Stimulated activated CD8-positive, alpha-beta memory T cell treated with anti-CD3 and anti-CD28 coated beads, Interleukin-7, amount 100 ng/mL, for 1 hour (primary cell): ENCODE measurements at places on chromosomes 4 and X.

DNA sequence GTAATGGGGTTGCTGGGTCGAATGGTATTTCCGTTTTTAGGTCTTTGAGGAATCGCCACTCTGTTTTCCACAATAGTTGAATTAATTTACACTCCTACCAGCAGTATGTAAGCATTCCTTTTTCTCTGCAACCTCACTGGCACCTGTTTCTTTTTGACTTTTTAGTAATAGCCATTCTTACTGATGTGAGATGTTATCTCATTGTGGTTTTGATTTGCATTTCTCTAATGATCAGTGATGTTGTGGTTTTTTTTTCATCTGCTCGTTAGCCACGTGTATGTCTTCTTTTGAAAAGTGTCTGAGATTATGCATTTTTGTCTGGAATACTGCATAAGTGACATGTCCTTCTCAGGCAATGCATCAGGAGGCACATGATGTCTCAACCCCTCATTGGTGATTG is 28.8 kb downstream of the REPS2 start:
- DNase-seq, result no peak

DNA sequence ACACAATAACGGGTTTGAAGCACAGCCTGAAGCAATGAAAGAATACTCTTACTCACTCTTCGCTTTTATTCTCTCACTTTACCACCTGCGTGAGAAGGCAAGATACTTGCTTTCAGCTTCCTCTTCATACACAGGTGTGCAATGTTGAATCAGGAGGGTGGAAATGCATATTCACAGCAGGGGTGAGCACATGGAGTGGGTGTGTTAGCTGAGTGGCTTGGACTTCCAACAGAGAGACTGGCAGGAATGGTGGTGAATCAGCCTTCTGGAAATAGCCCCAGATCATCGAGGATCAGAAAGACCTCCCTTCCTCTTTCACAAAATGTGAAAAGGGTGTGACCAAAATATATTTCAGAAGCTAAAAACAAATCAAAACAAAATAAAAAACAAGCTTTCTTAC is 521.2 kb downstream of the STIM2 start:
- no peak for DNase-seq

DNA sequence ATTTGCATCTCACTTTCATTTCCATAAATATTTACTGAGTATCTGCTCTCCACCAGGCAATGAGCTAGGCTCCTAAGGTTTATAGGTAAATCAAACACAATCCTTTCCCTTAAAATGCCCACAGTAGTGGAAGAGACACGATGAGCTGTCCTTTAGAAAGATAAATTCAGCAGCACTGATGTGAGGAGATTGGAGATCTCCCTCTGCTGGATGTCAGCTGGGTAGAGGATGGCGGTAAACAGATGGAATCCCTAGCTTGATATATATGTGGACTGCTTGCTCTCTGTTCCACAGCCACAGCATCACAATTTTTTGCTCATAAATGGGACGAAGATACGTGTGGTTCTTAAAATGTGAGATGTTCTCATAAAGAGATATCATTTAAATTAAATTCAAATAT is 216.4 kb upstream of the RASGEF1B start:
- DNase-seq, result no peak

- DNase-seq, result no peak
Observed at GRCh38 chrX:110170029-110170428, 147.9 kb downstream of the AMMECR1 start.

DNA sequence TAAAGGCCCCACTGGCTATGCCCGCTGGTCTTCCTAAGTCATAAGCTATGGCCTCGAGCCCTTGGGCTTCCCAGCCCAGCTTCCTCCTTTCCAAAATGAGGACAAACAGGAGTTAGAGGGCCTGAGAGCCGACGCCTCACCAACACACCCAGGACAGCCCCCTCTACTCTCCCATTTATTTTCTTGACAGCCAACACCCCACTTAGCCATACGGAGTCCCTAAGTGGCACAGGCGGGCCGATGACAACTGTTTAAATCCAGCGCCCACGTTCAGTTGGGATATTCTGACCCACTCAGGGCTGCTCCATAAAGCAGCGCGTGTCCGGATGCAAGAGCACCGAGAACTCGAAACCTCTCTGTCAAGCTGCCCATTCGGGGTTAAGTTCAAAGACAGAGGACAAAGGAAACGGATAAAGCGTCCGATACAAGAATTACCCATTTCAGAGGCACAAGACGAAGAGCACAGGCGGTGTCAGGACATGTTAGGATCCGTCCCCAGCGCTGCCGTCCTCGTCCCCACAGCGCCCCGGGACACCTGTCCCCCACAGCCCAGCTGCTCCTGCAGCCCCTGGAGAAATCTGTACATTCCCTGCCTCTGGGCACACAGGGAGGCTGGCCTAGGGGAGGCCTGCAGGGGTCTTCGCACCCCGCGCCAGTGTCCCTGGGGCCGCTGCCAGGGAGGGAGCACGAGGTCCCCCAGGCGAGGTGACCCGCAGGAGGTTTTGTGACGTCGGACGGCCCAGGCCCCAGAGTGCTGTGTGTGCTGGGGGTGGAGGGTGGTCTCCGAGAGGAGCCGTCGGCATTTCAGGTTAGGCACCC is 1.2 kb downstream of the PRKX start:
- DNase-seq, result no peak

DNA sequence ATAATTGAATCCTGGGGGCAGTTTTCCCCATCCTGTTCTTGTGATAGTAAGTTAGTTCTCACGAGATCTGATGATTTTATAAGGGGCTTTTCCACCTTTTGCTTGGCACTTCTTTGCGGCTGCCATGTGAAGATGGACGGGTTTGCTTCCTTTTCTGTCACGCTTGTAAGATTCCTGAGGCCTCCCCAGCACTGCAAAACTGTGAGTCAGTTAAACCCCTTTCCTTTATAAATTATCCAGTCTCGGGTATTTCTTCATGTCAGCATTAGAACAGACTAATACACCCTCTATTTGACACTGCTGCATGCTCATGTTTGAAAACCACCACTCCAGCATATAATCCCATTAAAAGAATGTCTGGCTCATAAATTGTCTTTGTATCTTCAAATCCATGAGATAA is 264.4 kb upstream of the ITM2A start:
- DNase-seq, result no peak

DNA sequence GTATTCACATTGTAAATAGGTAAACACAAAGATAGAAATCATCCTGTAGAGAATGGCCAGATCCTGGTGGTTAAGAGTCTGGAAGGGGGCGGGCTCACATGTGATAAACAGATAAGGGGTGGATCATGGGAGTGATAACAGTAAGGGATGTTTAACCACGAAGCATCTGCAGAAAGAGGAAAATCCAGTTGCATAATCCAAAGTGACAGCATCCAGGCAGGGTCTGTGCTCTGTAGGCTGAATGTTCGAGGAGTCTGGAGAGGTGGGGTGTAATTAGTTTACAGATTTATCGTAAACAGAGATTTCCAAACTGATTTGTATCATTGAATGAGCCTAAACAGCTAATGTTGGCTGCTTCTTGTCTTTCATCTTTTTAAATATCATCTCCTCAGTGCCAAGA is 1009.8 kb upstream of the SLIT2 start:
- DNase-seq, result no peak

GRCh38 chr4:118954246-118954645 is 65.6 kb downstream of the SYNPO2 start:
- DNase-seq, result no peak

DNA sequence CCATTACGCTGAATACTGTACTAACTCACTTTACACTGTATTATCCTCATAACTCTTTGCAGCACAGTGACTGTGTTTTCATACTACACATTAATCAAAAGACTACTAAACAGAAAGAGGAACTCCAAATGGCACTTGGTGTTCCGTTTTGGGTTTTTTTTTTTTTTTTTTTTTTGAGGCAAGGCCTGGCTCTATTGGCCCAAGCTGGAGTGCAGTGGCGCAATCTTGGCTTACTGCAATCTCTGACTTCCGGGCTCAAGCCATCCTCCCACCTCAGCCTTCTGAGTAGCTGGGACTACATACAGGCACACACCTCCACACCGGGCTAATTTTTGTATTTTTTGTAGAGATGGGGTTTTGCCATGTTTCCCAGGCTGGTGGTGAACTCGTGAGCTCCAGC is 10.7 kb downstream of the KLHL8 start:
- DNase-seq, result no peak

DNA sequence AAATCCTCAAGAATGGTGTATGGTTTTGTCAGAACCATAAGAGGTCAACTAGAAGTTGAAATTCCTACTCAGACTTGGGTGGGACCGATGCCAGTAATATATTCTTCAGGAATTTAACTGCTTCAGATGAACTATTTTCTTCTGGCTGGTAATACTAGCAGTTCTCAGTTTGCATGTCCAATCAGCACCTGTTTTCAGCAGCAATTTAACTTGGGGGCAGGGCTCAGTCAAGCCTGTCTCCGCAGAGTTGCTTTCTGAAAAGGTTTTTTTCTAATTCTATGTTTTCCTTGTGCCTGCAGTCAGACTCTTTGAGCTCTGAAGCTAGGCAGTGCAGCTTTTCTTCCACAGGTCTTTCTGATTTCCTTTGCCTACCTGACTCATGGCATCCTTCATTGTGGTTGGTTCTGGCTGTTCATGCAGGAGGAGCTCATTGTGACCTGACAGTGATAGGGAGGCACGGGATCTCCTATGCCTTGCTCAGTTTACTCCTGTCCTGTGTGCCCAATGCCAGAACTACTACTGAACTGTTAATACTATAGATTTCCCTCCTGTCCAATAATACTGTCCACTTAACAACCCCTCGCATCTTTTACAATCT is 17.3 kb upstream of the FMR1 start:
- no peak for DNase-seq

DNA sequence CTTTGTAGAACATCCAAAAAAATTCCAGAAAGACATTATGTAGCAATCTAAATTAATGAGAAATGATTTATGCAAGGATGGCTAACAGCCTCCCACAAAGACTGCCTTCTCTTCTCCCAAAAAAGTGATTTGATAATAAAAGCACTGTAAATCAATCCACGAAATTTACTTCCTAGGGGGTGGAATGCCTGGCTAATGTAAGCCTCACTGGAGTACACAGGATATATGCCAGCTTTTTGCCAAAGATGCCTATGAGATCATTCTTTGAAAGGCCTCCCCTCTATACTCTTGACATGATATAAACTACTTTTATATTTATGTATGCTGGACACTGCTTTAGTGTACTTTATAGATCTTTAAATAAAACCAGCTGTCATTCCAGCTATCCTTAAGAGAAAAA is 211.1 kb downstream of the ADAMTS3 start:
- no peak for DNase-seq

- DNase-seq, result no peak
Observed at GRCh38 chr4:52091801-52092200, 40.7 kb downstream of the SPATA18 start.
